Activated CD4-positive, CD25-positive, alpha-beta regulatory T cell treated with anti-CD3 and anti-CD28 coated beads, Interleukin-2, amount 50 U/mL, for 72 hours (primary cell): ENCODE measurements at places on chromosomes 7 and 10.
A peak's percentile ranks its signal among the peaks of the same experiment; 100 is the strongest.

- no peak for DNase-seq
Measured at GRCh38 chr10:129170812-129171211, 296.2 kb upstream of the MGMT start.

GRCh38 chr10:73772281-73773151 lies 9.3 kb upstream of the CHCHD1 start:
- DNase-seq = peak; percentile 84

DNA sequence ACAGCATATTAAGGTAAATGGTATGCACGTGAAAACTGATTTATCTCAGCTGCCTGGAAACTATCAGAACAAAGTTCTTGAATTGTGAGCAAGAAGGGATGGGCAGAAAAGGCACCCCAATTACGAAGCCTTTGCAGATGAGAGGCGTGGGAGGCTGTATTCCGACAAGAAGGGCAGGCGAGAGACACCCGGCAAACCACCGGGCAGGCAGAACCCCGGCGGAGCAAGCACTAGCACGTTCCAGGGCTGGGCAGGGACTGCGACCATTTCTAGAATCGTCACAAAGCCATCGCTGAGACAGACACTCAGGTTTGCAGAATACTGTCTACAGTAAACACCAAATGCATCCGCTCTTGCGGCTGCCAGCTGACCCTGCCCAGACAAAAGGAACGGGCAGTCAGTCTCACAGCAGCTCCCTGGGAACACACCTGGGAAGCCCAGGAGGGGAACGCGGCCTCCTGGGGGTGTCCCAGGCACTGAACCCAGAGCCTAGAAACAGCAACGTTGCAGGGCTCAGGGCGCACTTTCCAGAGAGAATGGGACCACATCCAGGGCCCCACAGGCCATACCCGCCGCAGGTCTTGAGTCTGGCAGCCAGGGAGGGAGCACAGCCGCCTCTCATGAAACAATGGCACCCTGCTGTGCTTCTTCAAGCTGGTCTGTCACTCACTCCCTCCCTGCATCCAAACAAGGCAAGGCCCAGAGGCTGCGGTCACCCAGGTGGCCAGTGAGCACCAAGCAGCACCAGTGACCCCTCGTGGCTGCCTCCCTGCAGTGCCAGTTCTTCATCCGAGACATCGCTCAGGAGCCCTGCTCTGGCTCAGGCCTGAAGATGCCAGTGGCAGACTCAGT lies 261.9 kb downstream of the PTPRN2 start:
- DNase-seq = no peak

DNA sequence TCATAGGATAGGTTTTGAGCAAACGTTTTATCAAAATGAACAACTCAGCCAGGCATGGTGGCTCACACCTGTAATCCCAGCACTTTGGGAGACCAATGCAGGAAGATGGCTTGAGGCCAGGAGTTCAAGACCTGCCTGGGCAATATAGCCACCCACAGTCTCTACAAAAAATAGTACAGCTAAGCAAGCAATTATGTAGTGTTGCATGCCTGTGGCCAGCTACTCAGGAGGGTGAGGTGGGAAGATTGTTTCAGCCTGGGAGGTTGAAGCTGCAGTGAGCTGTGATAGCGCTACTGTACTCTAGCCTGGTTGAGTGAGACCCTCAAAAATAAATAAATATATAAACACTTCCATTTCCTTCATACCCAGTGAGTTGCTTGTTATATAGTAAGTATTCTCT lies 67.1 kb downstream of the LSMEM1 start:
- no peak for DNase-seq
